ENCODE measurements at places on chromosomes 7 and 10.

DNA sequence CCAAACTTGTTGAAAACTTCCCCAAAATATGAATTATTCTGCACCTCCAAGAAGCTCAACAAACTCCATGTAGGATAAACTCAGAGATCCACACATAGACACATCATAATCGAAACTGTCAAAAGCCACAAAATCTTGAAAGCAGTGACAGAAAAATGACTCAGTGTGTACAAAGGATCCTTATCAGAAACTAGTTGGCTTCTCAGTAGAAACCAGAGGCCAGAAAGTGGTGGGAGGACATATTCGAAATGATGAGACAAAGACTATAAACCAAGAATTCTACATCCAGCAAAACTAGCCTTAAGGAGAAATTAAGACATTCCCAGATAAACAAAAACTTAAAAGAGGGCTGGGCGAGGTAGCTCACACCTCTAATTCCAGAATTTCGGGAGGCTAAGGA lies 38.5 kb downstream of the MCMBP start:
- DNase-seq: no peak

DNA sequence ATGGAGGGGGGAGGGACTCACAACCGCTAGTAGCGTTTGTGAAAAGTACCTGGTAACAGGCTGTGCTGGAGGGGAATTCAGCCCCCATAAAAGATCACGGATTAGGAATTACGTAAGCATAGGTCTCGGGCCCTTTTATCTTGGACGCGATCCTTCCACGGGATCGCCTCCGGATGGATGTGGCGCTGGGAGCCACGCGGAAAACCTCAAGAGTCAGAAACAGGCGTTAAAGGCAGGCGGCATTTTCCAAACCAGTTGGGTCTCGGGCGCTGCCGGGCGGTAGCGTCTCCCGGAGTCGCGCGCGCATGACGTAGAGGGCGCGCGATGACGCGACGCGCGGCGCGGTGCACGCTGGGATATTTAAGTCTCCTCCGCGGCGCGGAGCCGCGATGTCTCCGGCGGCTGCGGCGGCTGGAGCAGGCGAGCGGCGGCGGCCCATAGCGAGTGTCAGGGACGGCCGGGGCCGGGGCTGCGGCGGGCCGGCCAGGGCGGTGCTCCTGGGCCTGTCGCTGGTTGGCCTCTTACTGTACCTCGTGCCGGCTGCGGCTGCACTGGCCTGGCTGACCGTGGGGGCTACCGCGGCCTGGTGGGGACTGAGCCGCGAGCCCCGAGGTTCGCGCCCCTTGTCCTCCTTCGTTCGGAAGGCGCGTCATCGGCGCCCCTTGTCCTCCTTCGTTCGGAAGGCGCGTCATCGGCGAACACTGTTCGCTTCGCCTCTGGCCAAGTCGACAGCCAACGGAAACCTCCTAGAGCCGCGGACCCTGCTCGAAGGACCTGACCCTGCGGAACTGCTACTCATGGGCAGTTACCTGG lies at the start of gene POM121:
Gene POM121, plus strand, starts transcription at position 363 of the 813 bp plus-strand sequence. Its CDS starts 27 bp downstream, at position 390.
- DNase-seq: peak; percentile 74

DNA sequence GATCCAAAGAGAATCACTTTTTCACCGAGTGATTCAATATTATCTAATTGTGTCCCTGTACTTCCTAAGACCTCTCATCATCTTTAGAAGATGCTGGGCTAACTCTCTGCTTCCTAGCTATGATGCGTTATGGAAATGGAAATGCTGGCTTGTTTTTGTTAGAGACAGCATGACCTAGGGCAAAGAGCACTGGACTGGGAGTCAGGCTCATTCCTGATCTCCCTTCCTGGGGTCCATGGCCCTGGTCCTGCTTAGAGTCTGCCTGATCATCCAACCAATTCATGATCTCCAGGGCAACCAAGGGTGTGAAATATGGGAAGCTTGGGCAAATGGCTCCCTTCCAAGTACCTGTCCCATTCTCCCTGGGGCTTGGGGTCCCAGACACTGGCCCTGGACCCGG lies 136.4 kb downstream of the RGS10 start:
- no peak for DNase-seq

DNA sequence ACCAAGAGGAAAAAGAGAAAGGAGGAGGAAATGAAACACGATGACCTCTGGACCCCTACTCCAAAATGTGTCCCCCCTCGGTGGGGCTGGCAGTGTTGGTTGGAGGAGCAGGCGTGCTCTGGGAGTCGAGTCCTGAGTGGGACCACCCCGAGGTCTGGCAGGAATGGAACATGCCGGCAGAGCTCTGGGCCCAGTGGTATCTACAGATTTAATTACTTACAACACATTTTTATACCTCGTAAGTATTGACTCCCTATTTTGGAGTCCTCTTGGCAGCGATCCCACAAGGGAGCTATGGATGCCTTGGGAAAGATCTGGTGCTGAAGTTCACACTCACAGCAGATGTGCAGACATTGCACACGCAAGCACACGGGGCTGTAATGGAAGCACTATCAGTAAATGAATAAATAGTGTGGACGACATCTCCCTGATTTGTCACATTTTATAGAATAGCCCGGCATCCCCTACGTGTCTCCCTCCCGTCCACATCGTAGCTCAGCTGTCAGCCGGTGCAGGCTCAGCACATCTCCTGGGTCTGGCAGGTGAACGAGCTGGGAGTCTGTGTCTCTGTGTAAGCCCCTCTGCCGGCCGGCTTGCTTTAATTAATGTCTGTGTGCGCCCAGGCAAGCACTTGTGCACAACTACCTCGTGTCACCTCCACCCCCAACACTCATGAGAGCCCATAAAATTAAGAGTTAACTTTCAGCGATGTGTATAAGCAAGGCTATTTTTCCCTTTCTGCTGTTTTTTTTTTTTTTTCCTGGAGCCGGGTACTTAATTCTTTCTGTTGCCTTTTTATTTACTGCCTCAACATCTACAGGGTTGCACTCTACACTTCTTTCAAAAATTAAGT lies 603.2 kb downstream of the LRMDA start:
- DNase-seq: no peak

GRCh38 chr10:17684537-17684936 lies 40.6 kb downstream of the STAM start:
- DNase-seq: no peak

DNA sequence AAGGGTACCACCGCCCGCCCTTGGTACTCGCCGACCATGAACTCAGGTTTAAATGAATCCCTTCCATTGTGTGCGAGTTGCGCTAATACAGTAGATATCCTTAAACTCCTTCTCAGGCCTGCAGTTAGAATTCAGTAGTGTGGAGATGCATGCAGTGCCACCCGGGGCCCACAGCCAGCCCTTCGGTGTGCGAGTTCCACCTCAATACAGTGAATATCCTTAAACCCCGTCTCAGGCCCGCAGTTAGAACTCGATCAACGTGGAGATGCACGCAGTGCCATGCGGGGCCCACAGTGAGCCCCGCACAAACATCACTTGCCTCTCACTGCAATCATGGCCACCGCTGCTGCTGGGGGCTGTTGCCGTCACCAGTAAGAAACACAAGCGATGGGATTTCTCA lies 261.9 kb downstream of the MAD1L1 start:
- no peak for DNase-seq

- no peak for DNase-seq
Observed at GRCh38 chr10:132607961-132608495, 70.4 kb downstream of the INPP5A start.

- DNase-seq: no peak
Observed at GRCh38 chr7:157889480-157889879, 552.7 kb downstream of the DNAJB6 start.

- DNase-seq: no peak
Observed at GRCh38 chr7:74498996-74499834, 45.5 kb downstream of the GTF2IRD1 start.

DNA sequence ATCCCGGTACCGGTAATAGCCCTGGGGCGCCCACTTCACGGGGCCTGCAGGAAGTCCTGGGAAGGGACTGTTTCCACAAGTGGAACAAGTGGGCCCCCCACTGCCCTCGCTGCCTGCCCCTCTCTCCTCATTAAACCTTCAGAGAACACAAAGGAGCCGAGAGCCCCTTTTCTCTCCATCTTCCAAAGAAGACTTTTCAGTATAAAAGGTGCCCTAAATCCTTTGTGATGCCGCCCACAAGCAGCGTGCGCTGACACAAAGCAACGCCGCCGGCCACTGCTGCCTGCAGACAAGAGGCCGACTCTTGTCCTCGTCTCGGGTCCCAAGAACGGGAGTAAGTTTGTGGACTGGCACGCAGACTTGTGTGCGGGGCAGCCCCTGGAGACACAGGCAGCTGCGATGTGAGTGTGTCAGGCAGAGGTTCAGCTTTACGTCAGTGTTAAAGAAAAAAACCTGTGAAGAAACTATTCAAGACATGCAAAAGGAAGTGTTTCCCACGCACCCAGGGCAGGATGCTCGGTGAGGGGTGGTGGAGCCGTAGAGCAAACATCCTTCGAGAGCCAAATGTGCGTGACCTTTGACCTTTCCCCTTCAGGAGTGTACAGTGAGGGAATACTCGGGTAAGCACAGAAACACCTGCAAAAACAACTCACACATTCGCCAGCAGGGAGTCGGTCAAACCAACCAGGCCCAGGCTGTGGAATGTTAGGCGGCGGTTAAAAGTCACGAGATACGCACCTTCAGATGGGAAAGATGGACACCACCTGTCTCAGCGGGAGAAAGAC lies 118.2 kb downstream of the VIPR2 start:
- DNase-seq: no peak

GRCh38 chr7:111320133-111320532 lies 229.2 kb downstream of the LRRN3 start:
- no peak for DNase-seq

All from activated CD4-positive, alpha-beta T cell treated with anti-CD3 and anti-CD28 coated beads for 4 hours (primary cell).